ENCODE measurements at places on chromosomes 5 and 9.

DNA sequence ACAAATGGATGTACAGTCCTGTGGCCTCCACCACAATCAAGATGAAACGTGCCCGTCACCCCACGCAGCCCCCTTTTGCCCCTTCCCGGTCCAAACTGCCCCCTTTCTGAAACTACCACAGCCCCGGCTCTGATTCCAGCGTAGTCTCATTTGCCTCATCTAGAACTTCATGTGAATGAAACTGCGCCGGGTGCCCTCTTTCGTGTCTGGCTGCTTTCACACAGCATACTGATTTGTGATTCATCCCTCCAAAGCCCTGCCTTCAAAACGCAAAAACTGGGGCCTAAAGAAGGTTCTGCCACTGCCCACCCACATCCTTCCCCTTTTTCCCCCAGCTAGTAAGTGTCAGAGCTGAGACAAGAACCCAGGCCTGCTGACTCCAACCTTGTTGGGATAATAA is 31.5 kb upstream of the NCS1 start:
- H3K27me3 ChIP-seq = peaks cover 6% of the 10 kb centered on the region
- H3K4me3 ChIP-seq = no peak overlapping the region
- no peak for DNase-seq
- H3K36me3 ChIP-seq = no peaks in the 10 kb centered on the region

DNA sequence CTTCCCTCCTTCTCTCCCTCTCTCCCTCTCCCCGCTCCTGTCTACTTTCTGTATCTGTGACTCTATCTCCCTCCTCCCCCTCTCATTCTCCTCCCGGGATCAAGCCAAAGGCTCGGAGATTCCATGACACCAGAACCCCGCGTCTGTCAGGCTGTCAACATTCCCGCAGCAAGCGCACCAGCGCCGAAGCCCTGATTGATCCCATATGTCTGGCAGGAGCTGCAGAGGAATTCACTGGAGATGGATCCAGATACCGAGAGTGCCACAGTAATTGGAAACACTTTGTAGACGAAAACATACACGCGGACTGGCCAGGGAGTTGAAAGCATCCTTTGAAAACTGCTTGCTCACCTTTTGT is 300 bp upstream of the SVEP1 start:
- peaks cover 65% of the 10 kb centered on the region for H3K27me3 ChIP-seq
- no peak overlapping the region for H3K27ac ChIP-seq
- H3K4me3 ChIP-seq = peak overlapping the region; percentile 68
- DNase-seq = no peak

DNA sequence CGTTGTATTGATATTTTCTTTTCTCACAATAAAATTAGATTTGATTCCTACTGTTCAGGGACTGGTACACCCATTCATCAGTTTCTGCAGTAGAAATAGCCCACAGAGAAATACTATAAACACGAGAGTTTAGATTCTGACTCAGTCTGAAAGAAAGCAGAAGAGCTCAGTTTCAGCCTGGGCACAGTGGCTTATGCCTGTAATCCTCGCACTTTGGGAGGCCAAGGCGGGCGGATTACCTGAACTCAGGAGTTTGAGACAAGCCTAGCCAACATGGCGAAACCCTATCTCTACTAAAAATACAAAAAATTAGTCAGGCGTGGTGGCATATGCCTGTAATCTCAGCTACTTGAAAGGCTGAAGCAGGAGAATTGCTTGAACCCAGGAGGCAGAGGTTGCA is 8.6 kb downstream of the ITK start:
- no peak for DNase-seq
- no peaks in the 10 kb centered on the region for H3K27me3 ChIP-seq
- H3K36me3 ChIP-seq = peaks cover 7% of the 10 kb centered on the region
- H3K27ac ChIP-seq = no peak overlapping the region
- H3K4me3 ChIP-seq = no peak overlapping the region
- no peaks in the 10 kb centered on the region for H3K4me1 ChIP-seq

DNA sequence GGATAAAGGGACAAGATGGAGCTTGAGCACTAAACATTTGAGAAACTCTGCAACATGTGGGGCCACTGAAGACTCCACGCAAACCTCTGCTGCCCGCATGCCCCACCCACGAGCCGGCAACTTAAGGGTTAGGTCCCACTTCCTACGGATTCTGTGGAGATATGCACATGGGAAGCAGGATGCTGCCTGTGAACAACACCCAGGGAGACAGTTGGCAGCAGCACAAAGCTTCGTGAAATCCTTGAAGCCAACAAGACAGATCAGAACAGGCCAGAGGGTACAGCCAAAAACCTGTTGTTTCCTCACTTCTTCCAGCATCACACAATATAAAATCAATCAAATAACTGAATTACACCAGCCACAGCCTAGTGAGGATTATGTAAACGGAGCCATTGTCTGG is 270.4 kb downstream of the ENC1 start:
- H3K27me3 ChIP-seq = peaks cover 21% of the 10 kb centered on the region
- H3K36me3 ChIP-seq = no peaks in the 10 kb centered on the region
- no peak for DNase-seq
- no peak overlapping the region for H3K27ac ChIP-seq

DNA sequence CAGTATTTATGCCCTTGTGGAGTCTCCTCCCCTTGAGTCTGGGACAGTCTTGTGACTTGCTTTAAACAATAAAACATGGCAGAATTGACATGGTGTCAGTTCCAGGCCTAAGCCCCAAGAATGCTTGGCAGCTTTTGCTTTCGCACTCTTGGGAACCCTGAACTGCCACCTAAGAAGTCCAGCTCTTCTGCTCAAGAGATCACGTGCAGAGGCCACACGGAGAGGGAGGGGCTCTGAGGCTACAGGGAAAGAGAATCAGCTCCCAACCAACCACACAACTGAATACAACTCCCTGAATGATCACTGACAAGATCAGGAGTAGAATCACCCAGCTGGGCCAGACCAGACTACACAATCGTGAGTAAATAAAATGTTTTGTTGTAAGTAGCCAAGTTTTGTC is 97.6 kb downstream of the MED27 start:
- H3K27ac ChIP-seq = no peak overlapping the region
- H3K36me3 ChIP-seq = no peaks in the 10 kb centered on the region
- H3K4me1 ChIP-seq = peaks cover 24% of the 10 kb centered on the region
- DNase-seq = no peak
- H3K27me3 ChIP-seq = no peaks in the 10 kb centered on the region

GRCh38 chr9:73799446-73799845 is 647.8 kb downstream of the ANXA1 start:
- H3K36me3 ChIP-seq = no peaks in the 10 kb centered on the region
- H3K27me3 ChIP-seq = no peaks in the 10 kb centered on the region
- H3K27ac ChIP-seq = no peak overlapping the region
- H3K4me1 ChIP-seq = no peaks in the 10 kb centered on the region
- no peak for DNase-seq

DNA sequence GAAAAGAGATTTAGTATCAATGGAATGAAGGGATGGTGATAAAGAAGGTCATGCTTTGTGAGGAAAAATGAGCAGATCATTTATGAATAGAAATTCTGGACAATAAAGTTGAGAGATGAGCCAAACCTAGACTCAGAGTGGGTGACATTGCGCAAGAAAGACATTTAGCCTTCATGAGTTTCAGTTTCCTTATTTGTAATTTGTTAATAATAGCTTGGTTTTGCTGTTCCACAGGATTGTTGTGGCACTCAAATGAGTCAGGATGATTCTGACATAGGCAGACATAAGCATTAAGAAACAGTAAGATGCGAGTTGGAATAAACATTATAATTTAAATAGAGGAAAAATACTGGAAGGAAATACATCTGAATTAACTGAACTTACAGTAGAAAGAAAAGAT is 34.8 kb downstream of the ITGA2 start:
- H3K27me3 ChIP-seq = no peaks in the 10 kb centered on the region
- no peaks in the 10 kb centered on the region for H3K36me3 ChIP-seq
- no peaks in the 10 kb centered on the region for H3K4me1 ChIP-seq
- no peak for DNase-seq

DNA sequence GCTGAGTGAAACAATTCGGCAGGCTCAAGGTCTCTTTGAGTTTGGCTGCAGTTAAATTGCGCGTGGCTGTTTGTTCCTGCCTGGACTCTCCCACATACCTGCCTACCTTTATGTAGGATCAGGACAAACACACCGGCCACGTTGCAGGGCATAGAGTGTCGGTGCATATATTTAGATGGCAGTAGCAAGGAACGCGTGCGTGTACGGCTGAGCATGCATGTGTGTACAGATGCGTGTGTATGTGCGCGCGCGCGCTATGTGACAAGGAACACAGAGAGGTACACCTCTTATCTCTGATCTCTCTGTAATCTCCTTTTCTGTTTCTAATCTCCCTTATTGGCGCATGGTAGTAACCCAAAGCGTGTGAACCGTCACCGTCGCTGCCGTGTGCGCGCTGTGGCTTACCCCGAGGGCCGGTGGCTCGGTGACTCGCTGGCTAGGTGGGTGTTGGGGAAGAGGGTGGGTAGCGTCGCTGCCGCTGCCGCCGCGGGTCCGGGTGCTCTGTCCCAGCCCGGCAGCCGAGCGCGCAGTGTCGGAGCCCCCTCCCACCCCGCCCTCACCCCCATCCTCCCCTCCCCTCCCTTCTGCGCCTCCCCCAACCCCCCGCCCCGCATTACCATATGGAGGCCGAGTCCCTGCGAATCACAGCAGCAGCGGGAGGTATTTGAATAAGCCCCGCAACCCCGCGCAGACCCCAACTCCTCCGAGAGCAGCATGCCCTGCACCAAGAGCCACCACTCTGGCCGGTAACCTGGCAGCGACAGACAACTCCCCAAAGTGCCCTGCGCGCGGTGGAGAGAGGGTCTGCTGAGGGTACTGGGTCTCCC is 204.8 kb downstream of the MEF2C start:
- no peak for DNase-seq
- H3K27me3 ChIP-seq = peaks cover 76% of the 10 kb centered on the region
- peak overlapping the region; percentile 97 for H3K27ac ChIP-seq
- H3K36me3 ChIP-seq = peaks cover 18% of the 10 kb centered on the region
- H3K4me3 ChIP-seq = no peak overlapping the region

GRCh38 chr5:155772009-155772662 is 554.8 kb upstream of the SGCD start:
- no peaks in the 10 kb centered on the region for H3K36me3 ChIP-seq
- no peak for DNase-seq
- H3K4me3 ChIP-seq = no peak overlapping the region
- H3K27ac ChIP-seq = no peak overlapping the region

GRCh38 chr5:7250004-7250403 is 145.9 kb upstream of the ADCY2 start:
- DNase-seq = no peak
- H3K27me3 ChIP-seq = no peaks in the 10 kb centered on the region
- no peaks in the 10 kb centered on the region for H3K36me3 ChIP-seq
- H3K27ac ChIP-seq = no peak overlapping the region
- H3K4me1 ChIP-seq = no peaks in the 10 kb centered on the region

GRCh38 chr5:112514111-112514510 is 95.0 kb upstream of the EPB41L4A start:
- no peaks in the 10 kb centered on the region for H3K36me3 ChIP-seq
- no peak overlapping the region for H3K4me3 ChIP-seq
- no peak overlapping the region for H3K27ac ChIP-seq
- peaks cover 2% of the 10 kb centered on the region for H3K4me1 ChIP-seq
- peaks cover 5% of the 10 kb centered on the region for H3K27me3 ChIP-seq

- no peaks in the 10 kb centered on the region for H3K4me1 ChIP-seq
- H3K36me3 ChIP-seq = no peaks in the 10 kb centered on the region
- H3K4me3 ChIP-seq = no peak overlapping the region
Measured at GRCh38 chr9:83385317-83385716, 152.9 kb downstream of the FRMD3 start.

GRCh38 chr9:20023961-20024571 is 235.2 kb upstream of the SLC24A2 start:
- H3K4me3 ChIP-seq = no peak overlapping the region
- H3K4me1 ChIP-seq = peaks cover 4% of the 10 kb centered on the region
- no peak for DNase-seq
- H3K27me3 ChIP-seq = peaks cover 5% of the 10 kb centered on the region
- no peak overlapping the region for H3K27ac ChIP-seq
- H3K36me3 ChIP-seq = no peaks in the 10 kb centered on the region

GRCh38 chr9:110007477-110008270 is 200.3 kb downstream of the C9orf152 start:
- no peaks in the 10 kb centered on the region for H3K27me3 ChIP-seq
- peaks cover 32% of the 10 kb centered on the region for H3K4me1 ChIP-seq
- H3K36me3 ChIP-seq = peaks cover 18% of the 10 kb centered on the region
- peak overlapping the region; percentile 47 for H3K27ac ChIP-seq
- no peak overlapping the region for H3K4me3 ChIP-seq

DNA sequence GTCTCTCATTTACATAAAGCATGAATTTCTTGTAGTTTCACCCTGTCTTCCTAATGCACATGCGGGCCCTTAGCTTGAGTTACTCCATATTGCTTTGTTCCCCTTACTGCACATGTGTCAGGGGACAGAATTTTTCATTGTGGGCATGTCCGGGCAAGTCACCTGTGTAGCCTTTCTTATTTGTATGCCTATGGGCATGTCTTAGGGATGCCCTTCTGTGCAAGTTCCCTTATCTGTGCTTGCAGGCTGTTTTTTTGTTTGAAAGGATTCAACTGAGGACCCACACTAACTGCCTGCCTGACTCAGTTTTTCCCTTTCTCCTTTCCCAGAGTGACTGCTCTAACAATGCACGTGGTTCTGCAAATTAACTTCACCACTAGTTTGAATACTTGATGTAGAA is 161.7 kb downstream of the YTHDC2 start:
- H3K27me3 ChIP-seq = peaks cover 11% of the 10 kb centered on the region
- DNase-seq = no peak
- no peaks in the 10 kb centered on the region for H3K36me3 ChIP-seq
- H3K4me3 ChIP-seq = no peak overlapping the region
- H3K4me1 ChIP-seq = no peaks in the 10 kb centered on the region

GRCh38 chr5:74042559-74042958 is 416.6 kb downstream of the ARHGEF28 start:
- no peak overlapping the region for H3K27ac ChIP-seq
- H3K4me1 ChIP-seq = no peaks in the 10 kb centered on the region
- H3K27me3 ChIP-seq = no peaks in the 10 kb centered on the region

DNA sequence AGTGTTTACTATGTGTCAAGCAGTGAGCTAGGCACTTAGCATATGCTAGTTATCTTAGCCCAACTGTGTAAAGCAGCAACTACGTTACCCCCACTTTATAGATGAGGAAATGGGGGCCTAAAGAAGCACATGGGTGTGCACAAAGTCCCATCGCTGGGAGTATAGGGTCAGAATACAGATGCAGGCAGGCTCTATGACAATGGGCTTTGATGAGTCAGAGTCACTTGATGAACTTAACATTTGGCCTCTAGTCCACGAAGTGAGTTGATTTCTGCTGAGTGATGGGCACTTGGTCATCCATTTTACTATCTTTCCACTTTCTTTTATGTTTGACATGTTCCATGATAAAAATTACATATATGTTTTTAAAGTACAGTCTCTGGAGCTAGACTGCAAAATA is 204.3 kb downstream of the TRIM32 start:
- no peak for DNase-seq
- H3K36me3 ChIP-seq = no peaks in the 10 kb centered on the region
- no peak overlapping the region for H3K4me3 ChIP-seq
- no peak overlapping the region for H3K27ac ChIP-seq
- no peaks in the 10 kb centered on the region for H3K4me1 ChIP-seq

- H3K27ac ChIP-seq = no peak overlapping the region
- H3K27me3 ChIP-seq = peaks cover 33% of the 10 kb centered on the region
- no peak overlapping the region for H3K4me3 ChIP-seq
- H3K4me1 ChIP-seq = no peaks in the 10 kb centered on the region
- DNase-seq = no peak
- H3K36me3 ChIP-seq = no peaks in the 10 kb centered on the region
Measured at GRCh38 chr9:69331444-69331843, 6.4 kb downstream of the ENTREP1 start.

- H3K36me3 ChIP-seq = no peaks in the 10 kb centered on the region
- DNase-seq = no peak
- H3K27ac ChIP-seq = no peak overlapping the region
- peaks cover 21% of the 10 kb centered on the region for H3K27me3 ChIP-seq
- no peak overlapping the region for H3K4me3 ChIP-seq
- peaks cover 13% of the 10 kb centered on the region for H3K4me1 ChIP-seq
Measured at GRCh38 chr9:133235549-133236222, 26.6 kb upstream of the OBP2B start.
